ENCODE measurements at places on chromosomes 11 and 22.

- no peak for DNase-seq
Measured at GRCh38 chr11:77302752-77303151, 1.3 kb upstream of the GDPD4 start.

GRCh38 chr22:43726322-43726721 lies 85.8 kb downstream of the EFCAB6 start:
- no peak for DNase-seq

GRCh38 chr11:48103621-48104567 lies 112.7 kb upstream of the OR4B1 start:
- no peak for DNase-seq

- DNase-seq, result no peak
Measured at GRCh38 chr11:20551096-20551495, 48.3 kb upstream of the SLC6A5 start.

DNA sequence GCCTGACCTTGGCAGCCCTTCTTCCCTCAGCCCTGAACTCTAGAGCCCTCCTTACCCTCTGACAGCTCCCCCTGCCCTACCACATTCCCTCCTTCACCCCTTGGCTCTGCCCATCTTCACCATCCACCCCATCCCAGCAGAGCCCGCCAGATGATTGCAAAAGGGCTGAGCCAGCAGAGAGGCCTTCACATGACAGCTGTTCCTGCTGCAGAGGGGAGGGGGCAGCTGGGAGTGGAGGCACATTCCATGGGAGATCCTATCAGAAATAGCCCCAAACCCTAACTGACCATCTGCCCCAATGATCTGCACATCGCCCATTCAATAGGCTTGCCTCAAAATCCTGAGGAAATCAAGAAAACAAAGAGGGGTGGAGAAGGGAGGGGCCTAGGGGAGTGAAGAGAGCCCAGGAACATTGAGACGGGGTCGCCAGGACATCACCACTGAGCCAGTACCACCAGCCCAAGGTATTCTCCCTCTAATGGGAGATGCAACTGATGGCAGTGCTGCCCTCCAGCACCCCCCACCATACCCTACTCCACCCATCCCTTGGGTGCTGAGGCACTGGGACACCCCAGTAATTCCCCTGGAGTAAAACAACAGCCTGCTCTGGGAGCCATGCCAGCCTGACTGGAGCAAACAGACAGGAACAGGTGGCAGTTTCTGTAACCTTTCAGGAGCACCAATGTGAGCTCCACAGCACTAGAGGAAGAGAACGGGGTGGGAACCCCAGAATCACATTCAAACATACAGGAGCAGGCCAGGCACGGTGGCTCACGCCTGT lies 8.0 kb upstream of the AHNAK start:
- DNase-seq, result no peak

DNA sequence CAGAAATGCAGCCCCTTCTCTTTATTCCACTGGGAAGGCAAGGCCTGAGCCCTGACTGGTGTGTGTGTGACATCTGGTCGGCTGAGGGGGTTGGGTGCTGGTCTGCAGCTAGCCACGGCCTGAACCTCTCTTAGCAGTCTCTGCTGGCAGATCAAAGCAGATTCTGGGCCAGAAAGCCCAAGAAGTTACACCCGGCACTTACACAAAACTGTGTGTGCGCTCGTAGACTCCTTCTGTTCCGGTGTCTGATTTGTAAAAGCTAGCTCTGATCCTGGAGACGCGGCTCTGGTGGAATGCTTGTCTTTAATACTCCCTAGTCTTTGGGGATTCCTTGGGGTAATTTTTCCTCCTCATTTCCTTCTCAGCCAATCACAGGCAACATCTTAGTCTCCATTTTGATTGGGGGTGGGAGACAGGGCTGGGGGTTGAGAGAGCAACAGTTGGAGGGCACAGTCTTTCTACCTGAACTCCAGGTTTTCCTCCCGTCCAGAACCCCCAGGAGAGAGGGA lies 5.5 kb downstream of the PKNOX2 start:
- no peak for DNase-seq

GRCh38 chr11:41414771-41415440 lies 44.5 kb downstream of the LRRC4C start:
- DNase-seq, result no peak

DNA sequence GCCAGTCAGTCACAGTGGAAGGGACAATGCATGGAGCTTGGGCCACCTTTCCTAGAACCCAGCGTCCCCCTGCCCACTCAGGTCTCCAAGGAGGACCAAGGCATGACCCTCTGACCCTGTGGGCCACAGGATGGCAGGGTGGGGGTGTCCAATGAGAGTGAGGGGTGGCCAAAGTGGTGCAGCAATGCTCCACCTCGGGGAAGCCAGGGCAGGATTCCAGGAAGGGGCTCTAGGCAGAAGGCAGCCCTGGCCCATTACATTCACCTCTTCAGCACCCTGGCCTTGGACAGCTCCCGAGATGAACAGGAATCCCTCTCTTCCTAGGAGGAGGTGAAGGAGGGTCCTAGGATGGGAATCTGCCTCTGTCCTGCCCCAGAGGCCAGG lies 597.5 kb downstream of the BRD1 start:
- DNase-seq, result no peak

GRCh38 chr11:122253589-122254231 lies 137.7 kb upstream of the BLID start:
- DNase-seq, result no peak

DNA sequence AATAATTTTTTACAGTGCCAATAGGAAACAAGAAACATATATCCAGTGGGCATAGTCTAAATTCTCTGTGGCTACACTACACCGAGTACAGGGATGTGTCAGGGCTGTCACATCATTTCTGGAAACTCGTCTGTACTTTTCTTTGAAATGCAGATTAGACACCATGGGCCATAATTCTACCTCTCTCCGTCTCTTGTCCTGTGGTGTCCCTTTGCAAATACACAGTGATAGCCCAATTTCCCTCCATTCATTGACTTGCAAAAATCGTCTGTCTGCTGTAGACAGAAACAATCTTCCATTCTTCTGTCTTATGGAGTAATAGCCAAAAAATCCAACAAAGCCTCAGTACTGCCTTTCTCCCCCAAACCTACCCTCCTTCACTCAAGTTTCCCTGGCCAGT lies 487.1 kb upstream of the ANO3 start:
- no peak for DNase-seq

GRCh38 chr11:37704791-37705190 lies 1106.8 kb upstream of the RAG2 start:
- DNase-seq, result no peak

- DNase-seq, result no peak
Measured at GRCh38 chr22:19996694-19997384, 19.8 kb downstream of the ARVCF start.

GRCh38 chr22:32998373-32998772 lies 59.8 kb downstream of the SYN3 start:
- no peak for DNase-seq

DNA sequence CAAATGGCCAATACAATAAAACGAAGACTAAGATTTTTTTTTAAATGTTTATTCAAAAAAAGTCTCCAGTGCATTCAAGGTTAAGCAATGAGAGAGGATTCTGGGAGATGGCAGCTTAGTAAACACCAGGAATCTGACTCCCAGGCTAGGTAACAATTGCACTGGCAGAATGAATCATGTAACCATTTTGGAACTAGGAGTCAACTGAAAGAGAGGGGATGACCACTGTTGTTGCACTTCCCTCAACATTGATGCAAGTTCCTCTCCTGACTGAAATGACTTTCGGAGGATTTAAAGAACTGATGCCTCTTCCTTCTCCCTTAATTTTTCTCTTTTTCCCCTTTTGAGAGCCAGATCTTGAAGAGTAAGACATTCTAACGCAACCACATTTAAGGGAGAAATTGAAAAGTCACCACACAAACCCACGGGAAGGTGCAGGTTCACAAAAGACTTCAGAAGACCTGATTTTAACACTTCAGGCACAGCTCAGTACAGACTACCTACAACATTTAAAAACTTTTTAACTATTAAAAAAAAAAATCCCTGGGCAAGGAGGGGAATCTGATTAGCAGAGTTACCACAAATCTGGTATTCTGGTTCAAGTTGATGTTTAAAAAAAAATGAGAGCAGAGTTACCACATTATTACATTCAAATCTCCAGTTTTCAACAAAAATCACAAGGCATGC lies 56.8 kb downstream of the FCHSD2 start:
- no peak for DNase-seq

All from stimulated activated CD8-positive, alpha-beta memory T cell treated with anti-CD3 and anti-CD28 coated beads, Interleukin-12 subunit alpha, Interleukin-12 subunit beta, amount 100 ng/mL, for 1 hour (primary cell).